ENCODE measurements at places on chromosomes 1 and 21.

- no peak for DNase-seq
Measured at GRCh38 chr1:237713916-237714315, 176.8 kb downstream of the ZP4 start.

DNA sequence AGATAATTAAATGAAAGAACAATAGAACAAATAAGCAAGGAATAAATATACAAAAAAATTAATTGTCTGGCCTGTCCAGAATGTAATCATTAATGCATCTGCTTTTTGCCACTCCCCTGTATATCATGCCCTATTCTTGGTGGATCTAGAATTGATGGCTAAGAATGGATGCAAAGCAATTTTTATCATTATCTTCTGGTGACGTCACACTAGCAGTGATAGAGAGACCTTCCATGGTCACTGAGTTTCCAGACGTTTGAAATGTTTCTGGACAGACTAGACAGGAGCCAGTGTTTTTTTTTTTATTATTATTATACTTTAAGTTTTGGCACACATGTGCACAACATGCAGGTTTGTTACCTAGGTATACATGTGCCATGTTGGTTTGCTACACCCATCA, 563.0 kb downstream of the NEGR1 start:
- DNase-seq: no peak

DNA sequence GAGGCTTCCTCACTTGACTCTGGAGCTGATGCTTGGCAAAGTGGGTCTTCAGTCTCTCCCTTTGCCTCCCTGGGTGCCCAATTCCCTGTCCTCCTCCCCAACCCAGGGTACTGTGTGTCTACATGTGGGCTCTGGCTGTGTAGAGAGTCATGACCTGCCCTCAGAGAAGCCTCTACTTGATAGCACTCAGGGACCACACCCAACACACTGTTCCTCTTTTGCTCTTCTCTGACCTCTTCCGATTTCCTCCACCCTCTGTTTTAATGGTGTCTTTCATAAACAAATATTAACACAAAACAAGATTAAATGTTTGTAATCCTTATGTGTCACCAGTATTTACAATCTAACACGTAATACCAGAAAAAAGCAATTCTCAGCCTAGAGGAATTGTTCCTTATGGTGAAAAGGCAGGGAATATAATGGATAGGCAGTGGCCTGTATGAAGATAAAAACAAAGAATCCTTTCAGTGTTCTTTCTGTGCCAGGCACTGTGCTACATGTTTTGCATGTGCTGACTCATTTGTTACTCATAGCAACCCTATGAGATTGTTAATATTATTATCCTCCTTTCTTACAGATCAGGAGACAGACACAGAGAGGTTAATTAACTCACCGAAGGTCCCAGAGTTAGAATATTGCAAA, 58.2 kb downstream of the HSD3B1 start:
- no peak for DNase-seq

DNA sequence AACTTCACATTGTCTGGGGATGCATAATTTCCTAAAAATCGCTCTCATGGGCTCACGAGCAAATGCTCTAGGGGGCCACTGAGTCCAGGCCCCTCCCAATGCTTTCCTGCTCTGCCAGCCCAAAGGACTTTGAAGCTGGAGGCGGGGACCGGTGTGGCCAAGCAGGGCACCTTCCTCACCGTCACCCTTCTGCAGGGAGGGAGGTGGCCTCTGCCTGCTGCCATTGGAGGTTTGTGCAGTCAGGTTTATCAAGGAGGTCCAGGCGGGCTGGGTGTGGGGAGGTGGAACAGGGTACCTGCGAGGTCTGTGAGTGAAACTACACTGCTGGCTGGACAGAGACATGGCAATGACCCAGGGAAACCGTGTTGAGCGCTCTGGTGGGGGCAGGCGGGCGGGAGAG, 58.1 kb upstream of the TRAPPC10 start:
- no peak for DNase-seq

- DNase-seq: peak; percentile 90
Measured at GRCh38 chr21:44817914-44818639, at the start of gene SUMO3. SUMO3 (minus strand) TSS chr21:44818062; CDS start chr21:44817968, 94 bp downstream.

- no peak for DNase-seq
Measured at GRCh38 chr1:59151860-59152259, 145.0 kb upstream of the FGGY start.

GRCh38 chr1:200493344-200493743, 83.5 kb upstream of the ZNF281 start:
- DNase-seq: no peak

GRCh38 chr1:93698329-93699048, 16.9 kb upstream of the BCAR3 start:
- no peak for DNase-seq

- DNase-seq: no peak
Measured at GRCh38 chr1:116751621-116752020, 2.6 kb upstream of the CD2 start.

DNA sequence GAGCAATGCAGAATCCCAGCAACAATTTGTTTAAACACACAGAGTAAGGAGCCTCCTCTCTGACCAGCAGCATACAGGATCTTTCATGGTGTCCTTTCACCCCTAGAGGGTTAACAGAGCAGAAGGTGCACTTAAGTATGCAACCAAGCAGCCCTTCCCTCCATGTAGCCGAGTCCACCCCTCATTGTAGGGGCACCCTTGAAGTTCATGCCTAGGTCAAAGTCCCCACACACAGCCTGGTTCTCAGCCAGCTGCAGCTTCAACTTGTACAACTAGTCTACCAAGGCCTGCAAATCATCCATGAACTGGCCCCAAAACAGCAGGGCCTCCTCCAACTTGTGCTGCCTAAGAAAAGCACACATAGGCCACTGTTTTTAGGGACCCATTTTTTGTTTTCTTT, 7.0 kb upstream of the BMP8B start:
- DNase-seq: no peak

GRCh38 chr21:27058673-27059605, 92.1 kb upstream of the ADAMTS5 start:
- no peak for DNase-seq

- DNase-seq: no peak
Measured at GRCh38 chr1:104402178-104402577, 652.5 kb downstream of the AMY1C start.

DNA sequence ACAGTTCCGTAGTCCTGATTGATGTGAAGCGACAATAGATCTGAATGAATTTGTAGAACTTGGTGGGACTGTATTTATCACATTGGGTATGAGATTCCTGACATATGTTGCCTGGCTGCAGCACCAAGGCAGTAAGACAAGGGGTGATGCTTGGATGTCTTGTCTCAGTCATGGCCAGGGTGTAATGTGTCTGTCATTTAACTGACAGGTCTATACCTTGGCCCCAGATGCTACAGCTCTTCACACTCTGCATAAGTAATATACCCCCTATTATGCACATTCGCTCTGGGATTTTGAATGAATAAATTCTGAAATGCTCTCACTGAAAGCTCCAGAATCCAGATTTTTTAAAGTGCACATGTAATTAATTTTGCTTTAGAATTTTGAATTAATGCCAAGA, 47.3 kb downstream of the NTNG1 start:
- DNase-seq: no peak

DNA sequence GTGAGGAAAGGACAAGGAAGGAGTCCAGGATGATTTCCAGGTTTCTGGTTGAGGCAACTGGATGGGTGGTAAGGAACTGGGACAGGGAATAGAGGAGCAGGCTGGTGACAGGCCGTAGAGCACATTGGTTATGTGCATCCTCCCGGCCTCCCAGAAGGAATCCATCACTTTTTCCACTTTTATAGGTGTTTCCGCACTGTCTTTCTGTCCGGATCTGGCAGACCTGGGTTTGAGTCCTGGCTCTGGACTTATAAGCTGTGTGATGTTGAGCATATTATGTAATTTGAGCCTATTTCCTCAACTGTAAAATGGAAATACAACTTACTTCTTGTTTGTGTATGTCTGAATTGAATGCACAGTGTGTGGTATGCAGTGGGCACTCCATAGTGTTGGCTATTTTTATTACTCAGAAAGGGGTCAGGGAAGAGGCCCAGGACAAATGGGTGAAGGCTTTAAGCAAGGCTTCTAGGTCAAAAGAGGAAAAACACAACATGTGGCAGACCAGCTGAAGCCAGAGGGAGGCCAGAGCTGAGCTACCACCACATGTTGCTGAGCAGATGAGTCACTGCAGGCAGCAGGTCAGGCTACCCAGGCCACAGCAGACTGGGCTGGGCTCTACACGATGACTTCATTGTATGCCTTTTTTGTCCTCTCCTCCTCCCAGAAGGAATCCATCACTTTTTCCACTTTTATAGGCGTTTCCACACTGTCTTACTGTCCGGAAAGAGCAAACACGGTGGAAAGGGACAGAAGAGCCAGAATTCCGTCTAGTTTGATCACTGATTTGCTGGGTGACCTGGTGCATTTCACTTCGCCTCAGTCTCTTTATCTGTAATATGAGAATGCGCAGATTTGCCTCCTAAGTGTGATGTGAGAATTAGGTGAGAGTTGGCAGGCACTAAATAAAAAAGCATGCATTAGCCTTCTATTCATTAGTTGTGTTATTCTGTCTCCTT, 791 bp upstream of the MAST2 start:
- DNase-seq: no peak

DNA sequence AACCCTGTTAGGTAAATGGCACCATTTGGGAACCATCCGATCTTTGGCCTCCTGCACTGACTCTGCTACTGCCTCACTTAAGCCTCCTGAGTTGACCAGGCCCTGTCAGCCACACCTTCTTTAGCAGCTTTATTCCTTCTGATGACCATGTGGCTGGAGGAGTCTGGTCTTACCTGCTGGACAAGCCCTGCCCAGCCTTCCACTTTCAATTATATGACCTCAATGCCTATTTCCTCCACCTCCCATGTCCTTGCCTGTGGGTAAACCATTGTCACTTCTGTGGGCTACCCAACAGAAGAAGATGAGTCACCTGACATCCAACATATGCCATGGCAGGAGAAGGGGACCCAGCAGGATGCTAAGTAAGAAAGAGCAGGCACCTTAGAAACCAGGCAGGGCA, 393.8 kb downstream of the NTNG1 start:
- DNase-seq: no peak

DNA sequence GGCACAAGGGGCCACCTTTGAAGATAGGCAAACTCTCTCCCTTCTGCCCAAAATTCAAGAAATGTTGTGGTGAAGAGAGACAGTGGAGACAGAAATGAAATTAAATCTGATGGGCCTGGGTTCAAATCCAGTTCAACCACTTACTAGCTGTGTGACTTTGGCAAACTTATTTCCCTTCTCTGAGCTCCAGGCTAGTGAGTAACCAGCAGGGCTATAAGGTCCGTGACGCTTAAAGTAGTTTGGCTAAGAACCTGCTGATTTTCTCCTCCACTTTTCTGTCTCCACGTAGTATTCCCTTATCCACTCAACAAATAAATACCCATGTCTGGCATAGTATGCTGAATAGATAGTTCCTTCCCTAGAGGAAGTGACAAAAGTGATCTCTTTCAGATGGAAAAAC, 1.9 kb downstream of the SLC2A1 start:
- DNase-seq: no peak

- no peak for DNase-seq
Measured at GRCh38 chr1:109769330-109770078, 5.8 kb upstream of the EPS8L3 start.

DNA sequence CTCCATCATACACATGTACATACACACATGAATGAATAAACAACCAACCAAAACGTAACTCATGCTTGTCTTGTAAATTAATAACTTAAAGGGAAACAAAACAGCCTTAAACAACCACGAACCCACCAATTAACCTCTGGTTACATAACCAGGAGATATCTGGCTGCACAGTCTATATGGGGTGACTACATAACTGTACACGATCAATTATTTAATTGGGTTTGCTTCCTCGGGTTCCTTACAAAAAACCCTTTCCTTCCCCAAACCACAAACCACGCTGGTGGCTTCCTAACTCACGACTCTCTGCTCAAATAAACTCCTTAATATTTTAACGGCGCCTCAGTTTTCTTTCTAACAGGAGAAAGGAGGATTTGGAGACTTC, 744 bp downstream of the ZNF670 start:
- peak; percentile 5 for DNase-seq

GRCh38 chr1:8468751-8469150, 150.8 kb downstream of the SLC45A1 start:
- no peak for DNase-seq

- no peak for DNase-seq
Measured at GRCh38 chr1:61455400-61455799, 269.5 kb downstream of the TM2D1 start.

DNA sequence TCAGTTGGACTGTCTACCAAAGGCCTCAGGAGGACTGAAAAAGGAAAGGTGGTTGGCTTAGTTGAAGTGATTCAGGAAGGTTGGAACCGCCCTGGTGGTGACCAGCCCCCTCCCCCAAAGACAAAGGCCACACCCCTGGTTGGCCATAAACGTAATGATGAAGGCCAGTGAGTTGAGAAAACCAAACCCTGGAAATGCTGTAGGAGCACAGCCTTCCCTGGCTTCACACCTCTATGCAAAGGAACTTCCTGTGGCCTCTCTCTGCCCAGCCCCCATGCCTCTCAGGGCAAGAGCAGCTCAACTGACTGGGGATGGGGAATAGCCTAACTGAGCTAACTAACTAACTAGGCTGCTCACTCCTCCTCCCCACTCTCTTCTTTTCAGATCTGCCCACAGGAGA, 90.4 kb downstream of the NPHP4 start:
- DNase-seq: no peak

GRCh38 chr1:232937741-232938375, 12.6 kb upstream of the NTPCR start:
- DNase-seq: no peak

- DNase-seq: no peak
Measured at GRCh38 chr21:29326914-29327554, 28.3 kb downstream of the BACH1 start.

- no peak for DNase-seq
Measured at GRCh38 chr1:111483166-111483565, 9.4 kb downstream of the C1orf162 start.

DNA sequence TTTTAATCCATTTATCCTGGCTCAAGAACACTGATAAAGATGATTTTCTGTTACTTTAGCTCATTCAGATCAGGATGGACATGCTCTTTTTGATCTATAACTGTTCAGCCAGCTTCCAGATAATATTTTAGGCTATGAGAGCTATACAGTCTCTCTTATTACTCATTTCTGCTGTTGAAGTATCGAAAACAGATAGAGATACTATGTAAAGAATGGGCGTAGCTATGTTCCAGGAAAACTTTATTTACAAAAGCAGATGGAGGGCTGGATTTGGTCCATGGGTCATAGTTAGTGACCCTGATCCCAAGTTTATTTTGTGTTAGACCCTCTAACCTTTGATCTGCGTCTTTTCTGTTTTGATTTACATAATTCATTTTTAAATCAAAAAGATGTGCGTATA, 78.8 kb upstream of the TENT5C start:
- DNase-seq: no peak

- no peak for DNase-seq
Measured at GRCh38 chr1:39113109-39113743, 87.1 kb downstream of the NDUFS5 start.
